Activated T-helper 9 cell treated with anti-CD3 and anti-CD28 coated beads, Interleukin-2, amount 50 U/mL, for 16 hours (primary cell): ENCODE measurements at places on chromosomes 1 and 21.

DNA sequence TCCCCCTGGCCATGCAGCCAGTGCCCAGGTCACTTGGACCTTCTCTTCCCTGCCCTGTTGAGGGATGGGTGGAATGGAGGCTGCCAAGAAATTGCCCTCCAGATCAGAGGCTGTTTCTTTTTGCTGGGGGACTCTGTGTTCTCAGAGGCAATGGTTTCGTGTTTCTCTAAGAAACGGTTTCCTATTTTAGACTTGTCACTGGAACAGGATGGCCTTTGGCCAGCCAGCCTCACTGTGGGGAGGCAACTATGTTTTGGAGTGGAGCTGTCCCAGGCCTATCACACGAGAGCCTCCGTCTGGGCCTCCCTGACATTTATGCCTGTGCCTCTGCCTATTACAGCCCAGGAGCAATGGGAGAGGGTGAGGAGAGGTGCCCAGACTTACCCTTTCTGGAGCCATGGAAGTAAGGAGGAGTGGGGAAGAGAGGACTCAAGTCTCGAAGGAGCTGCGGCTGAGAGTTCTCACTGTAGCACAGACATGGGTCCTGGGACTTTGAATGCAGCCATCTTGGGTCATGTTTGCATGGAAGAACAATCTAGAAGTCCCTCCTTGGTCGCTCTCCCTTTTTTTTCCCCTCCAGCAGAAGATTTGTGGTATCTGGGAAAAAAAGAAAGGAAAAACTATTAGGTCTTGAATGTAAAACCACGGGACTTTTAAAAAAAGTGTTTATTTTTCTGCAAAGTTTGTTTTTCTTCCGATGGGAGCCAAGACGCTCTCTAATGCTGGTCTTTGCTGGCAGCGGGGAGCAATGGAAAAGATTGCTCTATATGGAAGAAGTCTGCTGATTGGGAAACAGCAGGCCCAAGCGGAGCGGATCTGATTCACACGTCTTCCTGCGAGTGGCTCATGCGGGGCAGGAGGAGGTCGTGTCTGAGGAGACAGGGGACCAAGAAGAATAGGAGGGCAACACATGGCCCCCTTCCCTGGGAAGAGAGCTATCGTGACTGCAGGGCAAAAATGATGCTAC lies 219.2 kb downstream of the FOXD2 start:
- DNase-seq = no peak

- no peak for DNase-seq
Observed at GRCh38 chr1:47191940-47192457, 2.2 kb upstream of the PDZK1IP1 start.

GRCh38 chr1:71093938-71094337 lies 13.1 kb upstream of the ZRANB2 start:
- DNase-seq = no peak

- no peak for DNase-seq
Observed at GRCh38 chr1:65003316-65003664, 36.9 kb upstream of the JAK1 start.

DNA sequence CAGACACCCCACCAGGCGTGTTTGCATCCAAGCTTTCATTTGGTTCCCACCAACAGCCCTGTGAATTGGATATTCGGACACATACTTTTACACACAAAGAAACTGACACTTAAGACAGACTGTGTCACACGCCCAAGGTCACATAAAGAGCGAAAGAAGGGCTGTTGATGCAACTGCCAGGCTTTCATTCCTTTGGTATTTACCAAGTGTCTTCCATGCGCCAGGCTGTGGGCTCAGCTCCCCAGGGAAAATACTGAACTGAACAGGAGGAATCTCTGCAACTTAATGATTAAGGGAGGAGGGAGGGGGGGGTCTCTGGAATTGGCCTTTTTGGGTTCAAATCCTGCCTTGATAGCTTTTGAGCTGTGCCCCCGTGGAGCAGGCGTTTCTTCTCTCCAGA lies 122.8 kb downstream of the ACTL8 start:
- no peak for DNase-seq

DNA sequence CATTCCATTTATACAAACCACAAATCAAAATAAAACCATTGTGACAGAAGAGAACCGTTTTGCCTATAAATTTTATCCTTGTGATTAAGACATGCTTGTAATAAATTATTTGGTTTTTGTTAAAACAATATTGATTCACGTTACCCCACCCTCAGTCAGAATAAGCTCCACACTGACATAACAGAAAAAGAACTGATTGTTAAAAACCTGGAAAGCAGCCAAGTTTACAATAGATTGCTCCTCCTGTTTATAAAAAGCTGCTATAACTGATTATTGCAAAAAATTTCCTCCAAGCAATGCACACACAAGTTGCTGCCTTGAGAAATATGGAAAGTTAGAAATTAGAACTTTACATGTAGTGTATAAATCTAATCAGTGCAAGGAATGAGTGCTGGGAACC lies 263.5 kb downstream of the SETD4 start:
- DNase-seq = no peak

DNA sequence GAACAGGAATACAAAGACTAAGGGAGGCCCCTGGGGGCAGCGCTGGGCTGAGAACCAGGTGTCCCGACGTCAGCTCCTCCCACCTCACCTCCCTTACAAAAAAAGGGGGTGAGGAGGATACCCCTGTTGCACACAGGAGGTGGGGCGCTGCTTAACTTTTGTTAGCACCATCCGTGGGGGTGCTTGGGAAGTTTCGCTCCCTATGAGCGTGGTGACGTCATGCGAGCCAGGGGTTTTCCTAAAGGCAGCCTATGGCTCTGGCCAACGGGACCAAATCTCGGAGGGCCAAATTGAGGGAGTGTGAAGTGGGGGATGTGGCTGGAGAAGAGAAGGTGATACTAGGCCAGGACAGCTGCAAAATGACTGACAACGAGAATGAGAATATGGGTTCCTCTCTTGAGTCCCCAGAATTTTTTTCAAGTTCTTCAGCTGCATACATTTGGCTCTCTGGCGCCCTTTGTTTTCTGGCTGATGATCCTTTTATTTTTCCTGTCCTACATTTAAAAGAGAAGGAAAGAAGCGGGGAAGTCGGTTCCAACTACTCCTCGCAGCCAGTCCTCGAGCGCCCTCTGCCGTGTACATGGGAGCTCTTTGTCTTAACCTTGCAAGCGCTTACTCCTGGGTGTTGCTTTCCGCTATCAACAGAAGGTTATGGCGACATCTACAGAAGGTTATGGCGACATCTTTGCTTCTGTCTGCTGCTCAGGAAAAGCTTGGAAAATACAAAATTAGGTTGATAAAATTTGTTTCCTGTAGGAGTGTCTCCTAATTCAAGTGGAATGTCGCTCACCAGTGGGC lies 48.0 kb upstream of the ZC3H11B start:
- no peak for DNase-seq

GRCh38 chr1:93180723-93181613 lies at the start of gene CCDC18:
CCDC18 (plus strand) TSS chr1:93180724; CDS start chr1:93183362, 2,638 bp downstream.
- DNase-seq = peak; percentile 35

DNA sequence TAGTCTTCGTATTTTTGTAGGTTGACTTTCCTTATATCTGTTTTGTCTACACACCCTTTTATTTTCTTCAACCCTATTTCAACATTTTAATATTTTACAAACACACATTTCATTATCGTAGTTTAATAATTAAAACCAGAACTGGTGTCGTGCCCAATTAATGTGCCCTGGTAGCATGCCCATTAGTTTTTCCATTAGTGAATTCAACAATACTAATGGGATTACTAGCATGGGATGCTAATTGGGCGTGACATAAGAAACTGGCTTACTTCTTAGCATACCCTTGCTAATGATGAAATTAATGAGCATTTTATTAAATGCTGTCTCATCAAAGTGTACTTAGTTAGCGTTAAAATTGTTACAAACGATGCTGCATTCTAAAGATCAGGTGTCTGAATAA lies 332.7 kb downstream of the USH2A start:
- no peak for DNase-seq

- no peak for DNase-seq
Observed at GRCh38 chr1:243712941-243713340, 137.1 kb downstream of the AKT3 start.

DNA sequence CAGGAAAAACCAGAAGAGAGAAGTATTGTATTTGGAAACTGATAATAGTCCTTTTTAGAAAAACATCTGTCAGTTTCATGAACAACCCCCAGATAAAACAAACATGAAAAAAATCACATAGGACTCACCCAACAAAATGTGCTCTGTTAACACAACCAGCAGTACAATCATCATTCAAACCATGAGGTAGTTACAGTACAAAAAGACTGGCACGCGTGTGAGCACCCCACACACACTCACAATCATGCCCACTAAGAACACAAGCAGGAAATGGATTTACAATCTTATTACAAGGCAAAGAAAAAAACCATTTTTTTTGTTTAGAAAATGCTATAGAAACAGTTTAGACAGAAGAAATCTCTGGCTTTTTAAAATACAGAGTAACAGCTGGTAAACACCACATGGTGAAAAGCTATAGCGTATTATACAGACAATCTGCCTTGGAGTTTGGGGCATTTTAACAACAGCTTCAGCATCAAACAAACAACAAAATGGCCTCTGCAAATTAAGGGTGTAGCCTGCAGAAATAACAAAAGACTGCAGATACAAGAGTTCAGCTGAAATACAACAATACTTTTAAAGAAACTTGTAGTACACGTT lies 180.0 kb downstream of the CDC7 start:
- no peak for DNase-seq

DNA sequence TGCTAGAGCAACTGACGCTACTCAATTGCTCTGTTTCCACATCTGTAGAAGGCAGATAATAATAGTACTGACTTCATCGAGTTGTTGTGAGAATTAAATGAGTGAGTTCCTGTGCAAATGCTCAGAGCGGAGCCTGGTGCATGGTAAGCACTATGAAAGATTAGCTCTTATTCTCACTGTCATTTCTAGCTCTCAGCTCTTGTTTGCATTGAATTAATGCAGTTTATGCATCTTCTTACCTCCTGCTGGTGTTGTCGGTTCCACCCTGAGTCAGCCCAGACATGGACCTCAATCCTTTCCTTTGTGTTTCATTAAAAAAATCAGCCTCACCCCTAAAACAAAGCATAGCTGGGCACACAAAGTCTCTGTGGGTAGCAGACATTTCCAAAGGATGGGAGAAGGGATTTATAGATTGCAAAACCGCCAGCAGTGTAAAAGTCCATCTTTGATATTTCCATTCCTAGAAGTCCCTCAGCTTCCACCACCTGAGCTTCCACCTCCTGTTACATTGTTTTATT lies 254.4 kb upstream of the CSF3R start:
- no peak for DNase-seq

- no peak for DNase-seq
Observed at GRCh38 chr1:204927673-204928641, 57.3 kb downstream of the NFASC start.

GRCh38 chr1:25173809-25174340 lies 58.4 kb downstream of the SYF2 start:
- DNase-seq = no peak

DNA sequence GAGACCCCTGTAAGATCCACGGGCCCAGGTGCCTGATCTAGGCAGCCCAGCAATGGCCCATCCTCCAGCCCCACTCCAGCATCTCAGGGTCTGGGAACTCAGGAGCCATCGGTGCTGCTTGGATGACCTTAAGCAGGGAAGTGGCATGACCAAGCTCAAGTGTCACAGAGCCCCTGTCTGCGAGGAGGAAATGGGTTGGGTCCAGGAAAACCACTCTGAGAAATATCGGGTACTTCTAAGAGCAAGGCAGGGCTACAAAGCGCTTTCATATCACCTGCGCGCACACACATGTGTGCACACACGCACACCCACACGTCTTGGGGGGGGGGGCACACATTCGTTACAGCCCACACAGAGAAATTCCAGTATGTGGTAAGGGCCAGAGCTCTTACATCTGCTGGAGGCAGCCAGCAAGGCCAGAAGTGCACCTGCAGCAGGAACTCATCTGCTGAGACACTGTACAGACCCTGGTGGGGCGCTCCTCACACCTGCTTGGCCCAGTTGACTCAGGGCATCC lies 32.6 kb upstream of the SPOCD1 start:
- DNase-seq = peak; percentile 21

GRCh38 chr1:55155522-55155921 lies 59.6 kb downstream of the USP24 start:
- no peak for DNase-seq

DNA sequence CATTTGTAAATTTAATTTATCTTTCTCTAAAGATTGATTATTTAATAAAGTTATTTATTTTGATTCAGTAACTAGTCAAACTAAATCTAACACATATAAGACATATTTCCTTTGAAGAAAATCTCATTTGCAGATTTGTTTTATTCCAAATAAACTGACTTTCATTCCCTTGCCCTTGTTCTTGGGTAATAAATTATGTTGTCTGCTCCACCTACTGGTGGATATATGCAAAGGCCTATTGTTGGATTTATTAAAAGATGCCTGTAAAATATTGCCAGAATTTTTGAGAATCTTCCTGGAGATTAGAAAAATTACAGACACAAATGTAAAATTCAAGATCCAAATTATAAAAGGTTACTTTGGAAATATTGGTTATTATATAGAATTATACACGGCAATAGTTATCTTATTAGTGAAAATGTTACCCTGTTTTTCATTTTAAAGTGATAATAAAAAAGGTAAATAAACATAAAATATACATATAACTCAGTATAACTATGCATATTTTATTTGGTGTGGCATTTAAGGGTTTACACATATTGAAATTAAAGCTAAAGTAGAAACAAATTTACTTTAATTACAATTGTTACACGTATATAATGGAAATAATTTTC lies 116.1 kb downstream of the SPATA17 start:
- DNase-seq = no peak
